ENCODE measurements at places on chromosomes 7 and 10.

DNA sequence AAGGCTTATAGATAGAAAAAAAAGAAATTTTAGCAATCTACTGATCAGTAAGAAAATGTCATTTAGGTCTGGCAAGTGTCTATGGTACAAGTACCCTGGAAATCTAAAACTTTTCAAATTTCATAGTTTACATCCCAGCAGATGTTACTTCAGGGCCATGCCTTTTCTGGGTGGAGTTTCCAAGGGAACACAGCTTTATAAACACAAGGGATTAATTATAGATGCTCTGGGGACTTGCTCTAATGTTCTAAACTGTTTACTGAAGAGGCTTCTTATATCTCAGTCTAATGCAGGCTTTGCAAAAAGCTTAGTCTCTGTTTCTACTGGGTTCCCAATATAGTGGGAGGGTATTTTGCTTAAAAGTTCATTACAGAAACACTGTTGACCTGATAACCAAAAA lies 3.1 kb downstream of the CD36 start:
- DNase-seq, result no peak

- peak; percentile 97 for DNase-seq
Measured at GRCh38 chr10:102300278-102300843, 55.0 kb downstream of the GBF1 start.

- DNase-seq, result no peak
Measured at GRCh38 chr10:114458216-114458920, 54.1 kb upstream of the AFAP1L2 start.

DNA sequence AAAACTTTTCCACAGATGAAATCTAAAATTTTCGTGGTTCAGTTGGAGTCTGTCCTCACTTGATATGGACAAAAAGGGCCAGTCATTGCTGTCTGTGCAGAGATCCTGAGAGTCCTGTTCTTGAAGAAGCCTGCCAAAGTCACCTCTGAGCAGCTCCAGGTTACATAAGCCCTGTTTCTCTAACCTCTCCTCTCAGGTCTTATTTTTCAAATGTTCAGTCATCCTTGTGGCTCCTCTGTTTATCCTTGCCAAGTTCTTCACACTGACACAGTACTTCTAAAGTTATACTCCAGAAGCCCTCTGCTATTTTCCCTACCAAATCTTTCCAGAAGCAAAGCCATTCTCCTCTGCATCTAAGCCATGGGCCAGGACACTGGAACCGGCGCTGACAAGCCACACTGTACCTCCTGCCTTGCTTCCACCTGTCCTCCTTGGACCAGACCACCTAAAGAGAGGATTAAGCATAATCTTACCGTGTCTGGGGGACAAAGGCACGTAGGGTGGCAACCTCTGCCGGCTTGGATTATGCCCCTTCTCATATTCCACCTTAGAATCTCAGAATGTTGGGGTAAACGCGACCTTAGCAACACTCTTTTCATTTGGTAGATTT lies 161.6 kb downstream of the JAZF1 start:
- DNase-seq, result peak; percentile 39

DNA sequence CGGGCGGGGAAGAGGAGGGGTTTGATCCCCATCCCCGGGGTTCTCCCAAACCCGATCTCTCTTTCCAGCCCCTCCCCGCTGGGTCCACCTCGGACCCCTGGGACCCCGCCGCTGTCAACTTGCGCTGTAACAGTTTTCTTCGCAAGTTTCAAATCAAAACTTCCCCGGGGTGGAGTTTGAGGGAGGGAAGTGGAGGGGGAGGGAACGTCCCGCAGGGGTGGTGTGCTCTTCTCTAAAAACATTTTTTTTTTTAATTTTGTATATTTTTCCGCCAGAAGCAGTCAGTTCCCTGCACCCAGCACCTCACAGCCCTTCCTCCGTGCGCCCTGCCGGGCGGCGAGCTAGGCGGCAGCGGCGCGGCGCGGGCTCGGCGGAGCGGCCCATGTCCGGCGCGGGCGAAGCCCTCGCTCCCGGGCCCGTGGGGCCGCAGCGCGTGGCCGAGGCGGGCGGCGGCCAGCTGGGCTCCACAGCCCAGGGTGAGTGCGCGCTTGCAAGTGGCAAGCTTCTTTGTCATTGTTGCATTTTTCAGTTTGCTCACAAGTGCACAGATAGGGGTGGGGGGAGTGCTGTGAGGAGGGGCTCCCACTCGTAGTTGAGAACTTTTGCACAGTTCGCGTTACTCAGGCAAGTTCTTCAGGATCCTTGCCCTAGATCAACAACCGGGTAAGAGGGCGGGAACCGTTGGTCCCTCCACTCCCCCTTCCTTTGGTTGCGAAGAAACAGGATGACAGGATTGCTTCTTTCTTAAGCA lies 933 bp downstream of the MDFIC start:
- DNase-seq, result peak; percentile 59
